ENCODE measurements at places on chromosomes 1 and 21.

DNA sequence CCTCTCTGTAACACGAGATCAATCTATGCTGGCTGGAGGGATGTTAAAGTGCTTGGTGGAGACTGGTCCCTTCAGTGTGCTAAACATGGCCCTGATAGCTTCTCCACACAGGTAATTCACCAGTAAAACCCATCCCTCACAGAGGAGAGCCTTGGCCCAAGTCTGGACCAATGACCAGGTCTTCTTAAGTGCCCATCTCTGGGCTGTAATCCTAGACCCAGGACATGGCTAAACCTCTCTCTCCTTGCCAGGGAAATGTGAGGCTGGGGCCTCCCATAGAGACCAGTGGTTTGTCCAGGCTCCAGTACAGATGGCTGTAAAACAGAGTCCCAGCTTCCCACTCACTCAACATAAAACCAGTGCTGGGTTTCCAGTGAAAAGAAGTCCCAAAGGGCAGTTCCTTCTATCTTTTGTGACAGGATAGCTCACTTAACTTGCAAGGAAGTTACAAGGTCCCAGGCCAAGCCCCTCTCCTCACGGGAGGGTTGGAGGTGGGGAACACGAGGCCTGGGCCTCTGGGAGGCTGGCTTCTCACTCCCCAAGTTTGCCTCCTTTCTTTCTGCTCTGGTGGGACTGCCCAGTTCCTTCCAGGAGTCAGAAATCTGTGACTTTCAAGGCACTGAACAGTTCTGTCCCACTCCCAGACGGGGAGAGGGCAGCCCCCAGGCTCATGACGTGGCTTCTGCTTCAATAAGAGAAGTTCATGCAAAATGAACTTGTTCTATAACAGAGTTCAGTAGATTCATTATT lies 2.2 kb upstream of the KIF17 start:
- no peak for DNase-seq

DNA sequence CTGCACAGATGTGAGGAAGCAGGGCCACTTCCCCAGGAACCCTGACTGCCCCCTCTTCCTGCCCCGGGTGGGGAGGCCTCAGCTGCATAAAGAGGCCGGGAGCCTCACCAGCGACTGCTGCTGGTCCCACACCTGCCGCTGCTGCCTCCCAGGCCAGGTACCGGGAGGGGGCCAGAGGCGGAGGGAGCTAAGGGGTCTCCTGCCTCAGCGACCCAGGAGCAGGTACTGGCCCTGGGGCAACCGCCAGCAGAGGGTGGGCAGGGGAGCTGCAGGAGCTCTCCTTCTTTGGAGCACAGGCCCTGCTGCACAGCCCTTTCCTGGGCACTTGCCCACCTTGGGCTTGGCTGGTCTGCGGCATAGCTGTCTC lies 6.8 kb downstream of the GJC2 start:
- no peak for DNase-seq

DNA sequence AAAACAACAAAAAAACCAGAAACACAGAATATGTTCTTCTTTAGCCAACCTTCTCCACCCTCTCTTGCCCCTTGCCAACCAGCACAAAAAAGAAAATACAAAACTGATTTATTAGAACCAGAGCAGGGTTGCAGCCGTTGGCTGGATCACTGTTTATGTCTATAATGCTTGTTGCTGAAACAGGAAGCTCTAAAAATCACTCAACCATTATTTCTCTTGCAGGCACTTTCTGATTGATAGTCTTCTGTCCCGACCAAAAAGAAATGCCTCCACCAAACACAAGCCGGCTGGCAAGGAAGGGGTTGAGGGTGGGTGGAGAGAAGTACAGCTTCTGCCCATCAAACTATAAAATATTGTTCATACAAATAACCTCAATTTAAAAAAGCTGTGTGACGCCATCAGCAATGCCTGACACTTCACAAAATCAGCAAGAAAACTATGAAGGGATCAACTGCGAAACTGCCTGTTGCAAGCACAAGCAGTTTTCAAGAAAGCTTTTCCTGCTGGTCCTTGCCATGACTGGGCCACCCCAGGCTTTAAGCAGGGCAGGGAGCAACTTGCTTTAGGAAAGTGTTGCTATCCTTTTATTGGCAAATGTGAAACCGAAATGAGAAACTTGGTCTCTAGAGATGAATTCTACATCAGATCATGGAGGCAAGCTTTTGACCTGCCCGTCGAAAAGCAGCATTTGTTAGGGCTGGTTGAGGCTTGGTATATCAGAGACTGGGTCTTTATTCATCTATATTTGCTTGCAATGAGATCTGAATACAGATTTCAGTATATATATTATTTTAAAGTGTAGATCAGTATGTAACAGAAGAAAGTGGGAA lies 174.2 kb downstream of the RUNX1 start:
- DNase-seq, result no peak

DNA sequence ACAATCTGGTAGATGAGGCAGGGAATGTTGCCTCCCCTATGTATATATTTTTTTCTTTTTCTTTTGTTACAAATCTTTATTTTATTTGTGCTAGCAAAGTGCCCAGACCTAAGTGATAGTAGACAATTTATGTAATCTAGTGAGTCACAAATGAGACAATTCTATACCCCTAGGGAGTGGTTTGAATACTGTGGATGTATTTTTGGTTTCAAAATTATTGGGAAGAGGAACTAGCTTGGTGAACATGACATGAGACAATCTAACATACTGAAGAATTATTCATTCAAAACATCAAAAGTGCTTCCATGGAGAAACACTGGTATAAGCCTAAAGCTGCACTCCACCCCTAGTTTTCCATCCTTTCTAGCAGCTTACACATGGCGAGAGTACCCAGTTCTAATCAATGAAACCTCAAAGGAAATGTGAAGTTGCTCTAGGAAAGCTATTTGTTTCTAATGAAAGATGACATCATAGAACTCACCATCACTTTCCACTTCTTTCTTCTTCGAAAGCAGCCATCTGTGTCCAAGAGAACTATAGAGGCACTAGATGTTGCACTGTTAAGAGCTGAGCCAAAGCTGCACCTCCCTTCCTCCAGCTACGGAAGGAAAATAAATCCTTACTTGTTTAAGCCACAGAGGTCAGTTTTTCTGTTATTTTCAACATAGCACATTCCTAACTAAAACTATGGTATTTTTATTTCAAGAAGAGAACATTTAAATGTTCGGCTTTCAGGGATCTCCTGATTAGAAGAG lies 764.6 kb downstream of the LTN1 start:
- DNase-seq, result no peak

- no peak for DNase-seq
These were observed 21.2 kb downstream of the CD1E start for GRCh38 chr1:158374860-158375259.

GRCh38 chr1:25787760-25788166 lies 12.2 kb upstream of the SELENON start:
- DNase-seq, result peak; percentile 29

DNA sequence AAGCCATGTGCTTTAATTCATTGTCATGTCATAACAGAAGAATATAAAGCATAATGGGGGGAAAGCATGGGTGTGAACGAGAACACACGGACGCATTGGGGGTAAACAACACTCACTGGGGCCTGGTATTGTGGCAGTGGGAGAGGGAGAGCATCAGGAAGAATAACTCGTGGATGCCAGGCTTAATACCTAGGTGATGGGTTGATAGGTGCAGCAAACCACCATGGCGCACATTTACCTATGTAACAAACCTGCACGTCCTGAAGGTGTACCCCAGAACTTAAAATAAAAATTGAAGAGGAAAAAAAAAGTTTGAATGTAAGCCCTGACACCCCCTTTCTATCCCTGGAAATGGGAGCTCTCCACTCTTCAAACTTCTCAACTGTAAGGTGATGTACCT lies 34.9 kb upstream of the CACHD1 start:
- no peak for DNase-seq

GRCh38 chr21:41752231-41752681 lies 14.6 kb downstream of the RIPK4 start:
- DNase-seq, result no peak

DNA sequence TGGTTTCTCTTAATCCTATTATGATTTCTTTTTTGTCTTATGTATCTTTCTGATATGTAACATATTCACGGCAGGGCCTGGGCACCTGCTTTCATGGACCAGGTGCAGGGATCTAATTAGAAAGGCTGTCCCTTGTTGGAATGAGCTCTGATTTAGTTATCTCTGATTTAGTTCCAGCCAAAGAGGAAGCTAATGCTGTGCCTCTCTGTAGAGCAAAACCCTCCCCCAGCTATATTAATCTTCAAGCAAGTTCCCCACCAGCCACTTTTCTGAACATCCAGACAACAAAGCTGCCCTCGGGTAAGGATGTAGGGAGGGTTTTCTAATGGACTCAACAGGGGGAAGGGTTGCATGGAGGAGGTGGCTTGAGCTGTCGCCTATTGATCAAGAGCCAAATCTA lies 6.1 kb downstream of the TSACC start:
- DNase-seq, result no peak

DNA sequence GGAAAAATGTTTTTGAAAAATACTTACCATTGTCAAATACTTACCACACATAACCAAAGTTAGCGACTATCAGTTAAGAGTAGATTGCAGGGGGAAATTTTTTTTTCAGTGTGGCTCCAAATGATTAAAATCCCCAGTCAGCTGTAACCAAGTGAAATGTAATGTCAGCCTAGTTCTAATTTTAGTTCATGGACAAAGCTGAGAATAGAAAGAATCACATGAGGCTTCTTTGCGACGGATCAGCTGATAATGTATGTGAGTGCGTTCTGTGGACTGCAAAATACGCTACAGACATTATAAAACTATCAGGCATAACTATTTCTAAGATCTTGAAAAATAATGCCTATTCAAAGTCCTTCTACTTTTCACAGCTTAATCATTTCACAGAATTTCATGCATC lies at the start of gene LRRC39:
Gene LRRC39, minus strand, starts transcription at position 166 of the 400 bp plus-strand sequence. CDS start 9,740 bp downstream, outside the sequence.
- DNase-seq, result peak; percentile 12

GRCh38 chr1:151619489-151620093 lies 7.7 kb downstream of the SNX27 start:
- DNase-seq, result no peak

DNA sequence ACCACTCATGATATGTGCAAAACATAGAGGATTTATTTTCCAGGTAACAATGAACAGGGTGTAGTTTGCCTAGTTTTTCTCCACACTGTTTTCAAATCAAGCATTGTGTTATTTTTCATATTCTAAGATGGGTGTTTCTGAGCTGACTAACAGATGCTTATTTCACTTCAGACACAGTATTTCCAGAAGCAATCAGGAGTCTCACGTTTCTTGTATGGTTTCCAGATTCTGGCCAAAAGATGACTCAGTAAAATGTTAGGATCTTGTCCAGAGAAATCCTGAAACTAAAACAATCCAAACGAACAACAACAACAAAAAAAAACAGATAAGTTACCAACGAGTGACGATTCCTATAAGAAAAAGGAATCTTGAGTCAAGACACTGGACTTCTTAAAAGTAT lies 5.3 kb downstream of the UTS2 start:
- DNase-seq, result no peak

DNA sequence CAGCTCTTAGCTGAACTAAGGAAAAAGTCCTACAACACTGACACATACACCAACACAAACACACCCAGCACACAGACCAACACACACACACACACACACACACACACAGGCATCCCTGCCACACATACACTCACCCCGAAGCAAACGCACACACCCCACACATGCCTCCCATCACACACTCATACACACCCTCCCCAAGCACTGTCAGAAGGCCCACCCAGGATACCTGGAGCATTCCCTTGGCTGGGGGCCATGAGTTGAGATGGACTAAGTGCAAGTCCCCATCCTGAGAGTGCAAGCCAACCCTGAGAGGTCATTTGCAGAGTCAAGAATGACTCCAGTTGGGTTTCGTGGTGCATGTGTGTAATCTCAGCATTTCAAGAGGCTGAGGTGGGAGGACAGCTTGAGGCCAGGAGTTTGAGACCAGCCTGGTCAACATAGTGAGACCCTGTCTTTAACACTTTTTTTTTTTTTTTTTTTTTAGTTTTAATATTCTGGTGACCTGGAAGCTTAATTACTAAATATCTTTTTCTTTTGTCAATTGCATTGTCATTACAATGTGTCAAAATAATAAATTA lies 117.3 kb downstream of the RHOU start:
- DNase-seq, result no peak

- no peak for DNase-seq
These were observed 46.6 kb downstream of the RGS7 start for GRCh38 chr1:241310451-241310850.

DNA sequence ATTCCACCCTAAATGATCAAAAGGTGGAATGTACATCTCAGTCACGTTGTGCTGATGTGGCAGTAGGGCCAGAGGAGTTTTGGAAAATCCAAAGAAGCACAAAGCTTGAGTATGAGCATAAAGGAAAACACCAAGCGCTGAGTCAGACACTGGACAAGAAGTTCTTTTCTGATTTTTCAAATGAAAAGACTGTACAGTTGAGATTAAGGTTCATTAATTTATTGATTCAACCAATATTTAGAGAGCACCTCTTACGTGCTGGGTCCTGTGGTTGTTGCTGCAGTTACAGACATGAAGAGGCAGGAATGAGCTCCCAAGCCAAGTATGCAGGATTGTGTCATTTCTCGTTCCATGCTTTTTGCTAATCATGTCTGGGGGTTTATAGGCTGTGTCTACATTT lies 28.9 kb upstream of the APP start:
- DNase-seq, result no peak

DNA sequence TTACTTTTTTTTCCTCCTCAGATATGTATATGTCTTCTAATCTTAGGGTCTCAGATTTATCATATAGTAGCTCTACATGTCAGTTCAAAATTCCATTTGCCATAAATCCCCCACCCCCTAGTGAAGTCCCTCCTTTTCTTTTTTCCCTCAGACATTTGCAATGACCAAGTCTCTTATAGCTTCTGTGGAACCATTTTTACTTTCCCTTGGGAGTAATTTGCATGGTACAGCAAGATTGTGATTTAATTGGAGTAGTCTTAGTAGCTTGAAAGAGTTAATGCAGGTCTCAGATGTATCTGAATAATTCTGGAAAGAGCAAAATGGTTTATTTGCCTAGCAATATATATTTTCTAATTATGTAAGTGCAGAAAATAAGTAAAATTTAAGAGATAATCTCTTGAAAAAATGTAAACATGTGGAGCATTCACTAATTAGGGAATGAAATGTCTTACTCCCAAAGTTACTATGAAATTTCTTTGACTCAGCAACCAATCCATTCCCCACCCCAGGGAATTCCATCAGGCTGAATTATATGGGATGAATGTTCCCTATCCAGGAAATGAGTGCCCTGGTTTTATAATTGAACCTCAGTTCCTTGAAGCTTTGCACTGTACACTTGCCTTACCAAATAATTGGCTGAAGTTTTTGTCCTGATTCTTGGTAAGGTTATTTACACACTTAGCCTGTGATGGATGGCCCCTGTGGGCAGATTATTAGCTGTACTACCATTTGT lies 267.0 kb downstream of the DNM3 start:
- no peak for DNase-seq

DNA sequence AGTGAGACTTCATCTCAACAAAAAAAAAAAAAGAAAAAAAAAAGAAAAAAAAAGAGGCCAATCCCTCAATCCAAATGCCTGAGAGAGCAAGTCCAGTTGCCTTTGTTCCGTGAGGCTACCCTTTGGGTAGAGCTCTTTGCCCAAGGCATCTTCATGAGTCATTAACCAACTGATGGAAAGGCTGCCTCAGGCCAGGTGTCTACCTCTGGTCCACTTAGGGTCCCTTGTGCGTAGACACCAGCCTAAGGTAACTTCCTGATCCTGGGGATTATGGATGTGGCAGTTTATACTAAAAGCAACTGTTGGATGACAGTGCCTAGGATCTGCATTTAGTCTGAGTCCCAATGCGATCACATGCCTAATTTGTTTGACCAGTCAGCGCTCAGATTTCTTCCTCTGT lies 20.7 kb upstream of the ZNF326 start:
- no peak for DNase-seq

Data from putamen (tissue), 1 donor.